ENCODE measurements at places on chromosomes 6 and 20. TPM values are rescaled to one million over a fixed set of nuclear protein-coding genes. Genes with fewer than 3 reads are reported as not detected.
A peak's percentile ranks its signal among the peaks of the same experiment; 100 is the strongest.

DNA sequence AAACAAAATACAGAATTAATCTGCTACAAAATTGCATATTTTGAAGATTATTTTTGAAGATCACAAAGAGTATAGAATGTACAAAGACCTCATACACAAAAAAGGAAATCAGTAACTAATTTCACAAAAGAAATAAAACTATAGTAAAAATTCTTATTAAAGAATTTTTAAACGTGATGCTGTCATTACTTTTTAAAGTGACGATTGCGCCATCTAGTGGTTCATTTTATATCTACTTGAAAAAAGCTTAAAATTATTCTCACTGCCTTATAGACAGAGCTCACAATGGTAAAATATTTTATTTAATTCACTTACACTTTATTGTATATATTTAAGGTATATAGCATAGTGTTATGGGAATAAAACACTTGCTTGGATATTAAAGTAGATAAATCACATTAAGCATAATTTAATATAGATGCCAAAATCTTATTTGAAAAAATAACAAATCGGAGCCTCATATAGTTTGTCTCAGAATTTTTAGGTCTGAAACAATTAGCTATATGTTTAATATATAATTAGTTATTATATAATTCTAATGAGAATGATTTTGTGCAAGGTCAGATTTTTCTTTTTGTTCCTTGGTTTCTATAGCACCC, 128.8 kb downstream of the PHF3 start:
- DNase-seq: no peak

DNA sequence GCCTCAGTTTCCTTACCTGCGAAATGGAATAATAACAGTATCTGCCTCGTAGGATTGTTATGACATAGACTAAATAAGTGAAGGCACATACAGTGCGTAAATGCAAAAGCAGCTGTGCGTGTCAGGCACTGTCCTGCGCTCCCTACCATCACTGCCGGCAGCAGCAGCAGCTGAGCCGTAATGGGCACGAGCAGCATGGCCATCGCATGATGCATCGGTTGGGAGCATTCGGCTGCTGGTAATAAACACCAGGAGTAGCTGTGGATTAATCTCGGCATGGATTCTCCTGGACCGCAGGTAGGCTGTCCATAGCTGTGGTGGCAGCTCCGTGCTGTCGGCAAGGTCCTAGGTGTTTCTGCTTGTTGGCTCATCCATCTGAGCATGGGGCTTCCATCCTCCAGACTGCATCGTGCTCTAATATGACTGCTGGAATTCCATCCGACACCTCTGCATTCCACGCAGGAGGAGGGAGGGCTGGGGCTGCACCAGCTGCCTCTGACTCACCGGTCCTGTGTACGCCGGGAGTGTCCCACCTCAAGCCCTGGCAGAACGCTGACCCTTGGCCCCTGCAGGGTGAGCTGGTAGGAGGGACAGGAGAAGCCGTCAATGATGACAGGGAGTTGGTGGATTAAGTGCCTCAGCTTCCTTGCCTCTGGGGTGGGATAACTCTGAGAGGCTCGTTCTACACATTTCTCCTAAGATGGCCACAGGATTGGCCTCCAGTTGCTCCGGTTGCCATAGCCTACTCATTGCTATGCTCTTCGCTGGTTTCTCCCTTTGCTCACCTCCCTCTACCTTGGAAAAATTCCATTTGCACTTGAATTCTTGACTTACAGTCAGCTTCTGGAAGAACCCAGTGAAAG, 100.9 kb upstream of the PMEPA1 start:
- peak; percentile 86 for DNase-seq

GRCh38 chr6:68951270-68951669, 316.2 kb downstream of the ADGRB3 start:
- DNase-seq: no peak

- no peak for DNase-seq
Measured at GRCh38 chr20:10129749-10130148, 88.9 kb upstream of the SNAP25 start.

GRCh38 chr6:133083248-133083967, 157.7 kb upstream of the EYA4 start:
- no peak for DNase-seq

DNA sequence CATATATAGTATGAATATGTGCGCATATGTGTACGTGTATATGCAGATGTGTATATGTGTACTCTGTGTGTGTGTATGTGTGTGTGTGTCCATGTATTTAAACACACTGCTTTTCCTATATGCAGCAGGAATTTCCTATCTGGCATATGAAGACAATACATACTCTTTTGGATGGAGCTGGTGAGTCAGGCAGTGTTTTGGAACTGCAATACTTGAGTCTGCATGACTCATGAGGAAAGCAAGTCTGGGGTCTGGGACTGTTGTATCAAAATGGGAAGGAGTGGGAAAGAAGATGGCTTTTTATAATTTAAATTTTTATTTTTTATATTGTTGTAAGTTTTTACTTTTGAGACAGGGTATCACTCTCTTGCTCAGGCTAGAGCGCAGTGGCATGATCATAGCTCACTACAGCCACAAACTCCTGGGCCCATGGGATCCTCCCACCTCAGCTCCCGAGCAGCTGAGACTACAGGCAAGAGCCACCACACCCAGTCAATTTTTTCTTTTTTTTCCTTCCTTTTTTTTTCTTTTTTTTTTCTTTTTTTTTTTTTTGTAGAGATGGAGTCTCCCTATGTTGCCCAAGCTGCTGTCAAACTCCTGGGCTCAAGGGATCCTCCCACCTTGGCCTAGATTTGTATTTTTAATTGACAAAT, 72.2 kb downstream of the ATXN1 start:
- peak; percentile 38 for DNase-seq

DNA sequence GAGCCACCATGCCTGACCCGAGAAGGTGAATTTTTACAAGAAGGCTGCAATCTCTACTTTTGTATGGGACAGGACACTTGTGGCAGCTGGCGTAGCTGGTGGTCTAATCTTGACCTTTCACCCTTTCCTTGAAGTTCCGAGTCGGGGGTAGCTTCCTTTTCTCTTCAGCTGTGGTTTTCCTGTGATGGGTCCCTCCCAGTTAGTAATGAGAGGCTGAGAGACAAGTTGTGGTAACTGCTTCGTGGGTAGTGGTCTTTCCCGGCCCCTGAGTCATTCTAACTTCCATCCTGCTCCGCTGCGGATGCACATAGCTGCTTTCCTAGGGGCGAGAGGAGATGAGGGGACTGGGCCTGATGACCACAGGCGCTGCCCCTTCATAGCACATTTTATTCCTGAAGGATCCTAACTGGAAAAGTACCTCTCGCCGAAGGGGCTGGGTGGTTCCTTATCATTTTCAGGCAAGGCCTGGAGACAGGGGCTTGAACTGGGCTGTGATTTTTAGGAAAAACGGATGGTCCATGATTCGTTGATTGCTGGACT, 3.1 kb downstream of the SYNJ2 start:
- no peak for DNase-seq

DNA sequence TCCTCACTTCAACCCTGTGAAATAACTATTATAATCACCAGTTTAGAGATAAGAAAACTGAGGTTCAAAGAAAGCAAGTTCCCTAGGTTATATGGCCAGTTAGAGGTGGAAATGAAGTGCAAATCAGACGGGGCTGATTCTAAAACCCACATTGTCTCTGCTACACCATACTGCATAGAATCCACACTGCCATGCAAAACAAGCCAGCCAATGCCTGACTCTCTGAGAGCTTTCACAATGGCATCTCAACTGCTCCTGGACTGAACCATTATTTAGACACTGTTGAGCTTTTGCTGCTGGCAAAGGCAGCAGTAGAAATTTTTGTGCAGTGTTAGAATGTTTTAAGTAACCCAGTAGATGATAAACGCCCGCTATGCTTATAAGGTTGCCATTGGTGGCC, 195.2 kb upstream of the CNR1 start:
- DNase-seq: no peak

- no peak for DNase-seq
Measured at GRCh38 chr20:60313614-60314013, 355.4 kb downstream of the CDH26 start.

- no peak for DNase-seq
Measured at GRCh38 chr20:53776858-53777257, 183.2 kb upstream of the ZNF217 start.

- no peak for DNase-seq
Measured at GRCh38 chr6:100925749-100926148, 44.6 kb upstream of the ASCC3 start.

DNA sequence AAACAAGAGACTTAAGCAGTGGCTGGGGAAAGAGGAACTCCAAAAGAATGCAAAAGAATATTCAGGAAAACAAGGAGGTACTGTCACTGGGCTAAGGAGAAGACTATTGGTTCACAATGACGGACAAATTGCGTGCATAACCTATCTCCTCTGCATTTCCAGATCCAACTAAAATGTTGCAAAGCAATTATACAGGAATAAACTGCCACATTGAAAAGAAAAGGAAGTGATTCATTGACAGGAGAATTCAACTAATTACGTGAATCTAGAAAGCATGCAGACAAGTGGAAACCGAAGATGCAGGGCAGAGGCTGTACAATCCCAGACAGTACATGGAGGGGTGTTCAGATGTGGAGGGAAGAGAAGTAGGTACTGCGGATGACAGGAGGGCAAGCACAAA, 152.8 kb upstream of the RIPOR2 start:
- no peak for DNase-seq

GRCh38 chr6:48111143-48111506, at the start of gene PTCHD4:
TSS of gene PTCHD4 (minus strand) at chr6:48111197. CDS start at chr6:48068957, 42,240 bp downstream.
- no peak for DNase-seq

- DNase-seq: no peak
Measured at GRCh38 chr20:53097791-53098190, 125.6 kb downstream of the TSHZ2 start.

GRCh38 chr6:65161661-65162060, 545.4 kb downstream of the EYS start:
- DNase-seq: no peak

DNA sequence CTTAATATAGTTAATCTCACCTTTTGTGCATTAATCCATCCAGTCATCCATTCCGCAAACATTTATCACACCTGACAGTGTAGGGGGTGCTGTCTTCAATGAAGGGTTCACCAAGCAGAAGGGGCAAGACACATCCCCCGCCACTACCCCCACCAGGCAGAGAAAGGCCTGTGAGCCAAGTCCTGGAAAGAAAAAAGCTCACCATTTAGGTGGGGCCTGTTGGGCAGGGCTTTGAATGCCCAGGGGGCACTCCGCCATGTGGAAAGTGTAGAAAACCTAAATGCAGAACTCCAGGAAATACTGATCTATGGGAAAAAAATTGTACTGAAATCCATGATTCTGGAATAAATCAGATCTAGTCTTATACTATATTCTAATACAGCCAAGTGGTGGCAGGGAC, 4.8 kb upstream of the STX16 start:
- no peak for DNase-seq

DNA sequence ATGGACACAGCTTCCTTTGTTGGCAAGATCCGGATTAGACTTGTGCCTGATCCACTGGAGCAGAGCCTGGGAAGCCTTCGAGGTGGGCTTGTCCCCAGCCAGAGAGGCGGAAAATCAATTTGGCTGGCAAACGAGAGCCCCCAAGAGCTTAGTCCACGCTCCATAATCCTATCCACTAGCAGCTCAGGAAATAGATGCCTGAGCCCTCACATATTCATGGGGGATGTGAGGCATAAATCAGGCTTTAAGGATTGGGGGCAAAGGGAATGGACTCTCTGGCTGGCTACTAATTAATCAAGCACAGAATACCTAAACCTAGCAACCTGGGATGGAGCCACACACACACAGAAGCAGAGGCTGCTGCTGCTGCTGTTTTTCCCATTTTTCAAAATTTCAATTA, 137.9 kb downstream of the PKHD1 start:
- DNase-seq: no peak

DNA sequence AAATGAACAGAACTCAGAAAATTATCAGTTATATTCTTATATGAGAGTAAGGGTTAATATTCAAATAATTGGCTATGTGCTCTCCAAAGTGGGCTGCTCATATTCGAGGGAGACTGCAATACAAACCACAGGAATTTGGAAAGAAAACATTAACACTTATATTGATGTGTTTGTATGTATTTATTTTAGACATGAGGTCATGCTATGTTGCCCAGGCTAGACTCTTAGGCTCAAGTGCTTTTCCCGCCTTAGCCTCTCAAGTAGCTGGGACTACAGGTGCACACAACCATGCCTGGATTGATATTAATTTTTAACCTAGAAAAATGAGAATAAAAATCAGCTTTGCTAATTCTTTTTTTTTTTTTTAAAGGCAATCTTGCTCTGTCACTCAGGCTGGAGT, 35.0 kb downstream of the BTBD9 start:
- DNase-seq: no peak

DNA sequence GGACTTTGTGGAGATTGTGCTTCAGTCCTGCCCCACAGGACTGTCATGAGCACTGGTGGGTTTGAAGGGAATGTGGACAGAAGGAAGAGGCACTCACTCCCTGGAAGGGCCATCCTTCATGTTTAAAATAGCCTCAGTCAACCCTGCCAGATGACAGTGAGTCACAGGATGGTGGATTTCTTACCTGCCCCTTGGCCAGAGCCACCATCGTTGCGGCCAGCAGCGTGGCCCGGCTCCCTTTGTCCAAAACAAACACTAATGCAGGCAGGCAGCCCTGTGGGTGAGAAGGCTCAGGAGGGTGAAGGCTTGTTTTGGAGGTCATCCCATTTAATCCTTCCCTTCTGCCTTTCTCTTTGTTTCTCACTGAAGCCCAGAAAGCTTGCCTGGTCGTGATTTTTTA, 422.7 kb downstream of the CD83 start:
- DNase-seq: peak; percentile 69

DNA sequence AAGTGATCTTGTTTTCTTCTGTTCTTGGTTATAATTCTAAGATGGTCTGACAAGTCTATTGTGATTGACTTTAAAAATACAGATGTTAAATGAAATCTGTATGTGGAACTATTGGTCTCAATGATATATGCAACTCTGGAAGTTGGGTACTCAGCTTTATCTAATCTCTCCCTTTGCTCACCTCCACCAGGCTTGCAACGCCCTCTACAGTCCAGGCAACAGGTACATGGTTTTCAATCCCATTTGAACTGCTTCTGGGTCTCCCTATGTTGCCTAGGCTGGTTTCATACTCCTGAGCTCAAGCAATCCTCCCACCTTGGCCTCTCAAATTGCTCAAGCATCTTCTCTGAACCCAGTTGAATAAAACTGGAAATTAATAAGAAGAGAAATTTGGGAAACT, 25.6 kb upstream of the HLA-DQB1 start:
- no peak for DNase-seq

- no peak for DNase-seq
Measured at GRCh38 chr6:34519971-34520644, 36.0 kb downstream of the SPDEF start.

The ULBP1 gene
- total RNA-seq: 2.8 TPM

The CLPSL1 gene
- not detected for total RNA-seq

The SPTLC3 gene
- total RNA-seq: 8.5 TPM

The C20orf141 gene
- not detected for total RNA-seq

The TNXB gene
- total RNA-seq: 15.1 TPM

The CGAS gene
- total RNA-seq: 25.5 TPM

All from PC-9 (cell line).